Right lung (tissue), 10 donors: ENCODE measurements at places on chromosomes 11 and 22. TPM values are rescaled to one million over a fixed set of nuclear protein-coding genes. Genes with fewer than 3 reads are reported as not detected.
A peak's percentile ranks its signal among the peaks of the same experiment; 100 is the strongest.

The SLC29A2 gene
- polyA plus RNA-seq: 12.0 TPM

DNA sequence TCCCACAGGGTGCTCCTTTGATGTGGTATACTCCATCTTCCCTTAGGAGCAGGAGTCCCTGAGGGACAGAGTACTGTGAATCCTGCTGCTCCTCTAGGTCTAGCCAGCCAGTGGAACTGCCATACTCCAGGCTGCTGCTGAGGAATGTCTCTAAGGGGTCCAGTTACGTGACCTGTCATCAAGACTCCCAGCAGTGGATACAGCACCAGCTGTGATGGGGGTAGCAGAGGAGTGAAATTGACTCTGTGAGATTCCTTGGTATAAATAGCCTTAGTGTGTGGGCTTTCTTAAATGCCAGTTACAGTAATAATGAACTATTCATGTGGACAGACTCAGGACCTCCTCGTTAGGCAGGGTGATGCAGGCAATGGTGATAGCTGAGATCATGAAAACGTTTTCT, 140.4 kb upstream of the LUZP2 start:
- DNase-seq: no peak

GRCh38 chr11:19607656-19608360, 104.8 kb upstream of the NAV2 start:
- no peak for DNase-seq

DNA sequence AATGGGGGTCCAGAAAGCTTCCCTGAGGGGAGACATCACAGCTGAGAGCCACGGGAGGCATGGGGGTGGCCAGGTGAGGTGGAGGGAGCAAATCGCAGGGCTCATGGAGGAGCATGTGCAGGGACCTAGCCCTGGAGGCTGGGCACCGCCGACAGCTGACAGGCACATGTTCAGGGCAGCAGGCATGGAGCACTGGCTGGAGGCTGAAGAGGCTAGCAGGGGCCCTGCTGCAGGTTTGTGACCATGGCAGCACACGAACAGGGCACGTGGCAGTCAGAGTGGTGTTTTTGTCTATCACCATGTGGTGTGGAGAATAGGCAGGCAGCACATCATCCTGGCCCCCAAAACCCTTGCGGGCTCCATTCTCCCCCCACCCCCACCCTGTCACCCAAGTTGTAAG, 10.1 kb upstream of the CDC42EP2 start:
- no peak for DNase-seq

DNA sequence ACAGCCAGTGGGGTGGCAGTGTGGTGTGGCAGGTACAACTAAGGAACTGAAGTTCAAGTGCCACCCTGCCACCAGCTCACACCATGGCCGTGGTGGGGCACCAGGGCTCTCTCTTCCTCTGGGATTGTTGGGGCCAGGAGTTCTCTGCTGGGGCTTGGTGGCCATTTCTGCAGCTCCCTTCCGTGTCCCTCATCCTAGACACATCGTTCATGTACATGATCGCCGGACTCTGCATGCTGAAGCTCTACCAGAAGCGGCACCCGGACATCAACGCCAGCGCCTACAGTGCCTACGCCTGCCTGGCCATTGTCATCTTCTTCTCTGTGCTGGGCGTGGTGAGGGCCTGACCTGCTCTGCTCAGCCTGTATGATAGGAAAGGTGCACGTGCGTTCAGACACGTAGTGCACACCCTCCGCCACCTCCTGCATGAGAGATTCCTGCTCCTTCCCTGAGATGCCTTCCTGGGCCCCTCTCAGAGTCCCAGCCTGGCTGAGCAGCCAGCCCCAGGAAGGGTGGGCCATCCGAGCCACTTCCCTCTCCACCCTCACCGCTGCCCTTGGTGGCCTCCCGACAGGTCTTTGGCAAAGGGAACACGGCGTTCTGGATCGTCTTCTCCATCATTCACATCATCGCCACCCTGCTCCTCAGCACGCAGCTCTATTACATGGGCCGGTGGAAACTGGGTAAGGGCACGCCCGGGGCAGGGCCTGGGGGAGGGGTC, 7.3 kb upstream of the TAGLN start:
- DNase-seq: no peak

DNA sequence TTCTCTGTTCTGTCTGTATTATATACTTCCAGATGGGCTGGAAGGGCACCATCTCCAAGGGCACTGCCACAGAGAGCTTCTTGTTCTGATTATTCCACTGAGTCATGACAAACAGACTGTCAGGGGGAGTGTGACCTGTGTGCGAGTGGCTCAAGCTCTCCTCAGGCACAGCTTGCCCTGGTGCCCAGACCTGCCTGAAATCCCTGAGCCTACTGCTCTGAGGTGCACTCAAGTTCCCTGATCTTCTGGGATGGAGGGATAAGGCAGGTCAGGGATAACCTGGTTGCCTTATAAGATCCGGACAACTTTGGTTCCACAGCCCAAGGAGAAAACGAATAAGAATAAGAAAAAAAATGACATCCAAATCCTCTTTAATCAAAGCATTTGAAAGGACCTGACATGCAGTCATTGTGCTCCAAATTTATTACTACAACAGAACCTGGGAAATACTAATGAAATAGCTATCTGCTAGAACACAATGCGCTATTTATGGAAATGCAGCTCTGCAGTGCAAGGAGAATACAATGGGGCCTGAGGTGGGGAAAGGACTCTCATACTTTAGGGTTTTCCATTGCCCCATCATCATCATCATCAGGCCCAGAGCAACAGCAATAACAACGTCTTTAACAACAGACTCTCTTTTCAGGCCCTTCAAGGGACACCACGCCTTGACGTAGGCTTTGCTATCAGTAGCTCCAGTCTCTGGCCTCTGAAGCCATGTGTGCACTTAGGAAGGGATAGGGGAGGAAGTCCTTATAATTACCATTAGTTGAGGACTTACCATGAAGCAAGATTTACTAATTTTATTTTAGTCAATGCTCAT, 217.1 kb upstream of the KIRREL3 start:
- DNase-seq: no peak

DNA sequence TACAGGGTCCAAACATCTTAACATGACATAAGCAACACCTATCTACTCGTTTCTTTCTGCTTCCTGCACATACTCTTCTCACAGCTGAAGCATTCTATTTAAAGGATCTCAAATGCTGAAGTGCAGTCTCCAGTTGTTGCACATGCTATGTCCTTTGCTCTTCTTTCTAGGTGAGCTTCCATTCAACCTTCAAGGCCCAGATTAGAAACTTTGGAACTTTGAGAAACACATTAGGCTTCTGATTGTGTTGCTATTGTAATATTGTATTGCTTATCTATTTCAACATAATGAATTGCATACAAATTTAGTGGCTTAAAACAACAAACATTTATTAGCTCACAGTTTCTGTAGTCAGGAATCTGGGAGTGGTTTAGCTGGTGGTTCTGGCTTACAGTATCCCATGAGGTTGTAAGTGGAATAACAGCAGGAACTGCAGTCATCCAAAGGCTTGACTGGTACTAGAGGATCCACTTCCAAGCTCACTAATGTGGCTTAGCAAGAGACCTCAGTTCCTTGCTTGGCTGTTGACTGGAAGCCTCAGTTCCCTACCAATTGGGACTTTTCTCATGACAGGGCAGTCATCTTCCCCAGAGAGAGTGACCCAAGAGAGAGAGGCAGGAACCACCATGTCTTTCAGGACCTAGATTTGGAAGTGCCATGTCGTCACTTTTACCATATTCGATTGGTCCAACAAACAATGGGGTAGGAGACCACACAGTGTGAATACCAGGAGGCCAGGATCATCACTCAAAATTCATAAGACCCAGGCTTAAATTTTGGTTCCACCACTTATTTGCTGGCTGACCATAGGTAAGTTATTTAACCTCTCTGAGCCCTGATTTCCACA, 27.2 kb upstream of the RASSF10 start:
- DNase-seq: no peak

DNA sequence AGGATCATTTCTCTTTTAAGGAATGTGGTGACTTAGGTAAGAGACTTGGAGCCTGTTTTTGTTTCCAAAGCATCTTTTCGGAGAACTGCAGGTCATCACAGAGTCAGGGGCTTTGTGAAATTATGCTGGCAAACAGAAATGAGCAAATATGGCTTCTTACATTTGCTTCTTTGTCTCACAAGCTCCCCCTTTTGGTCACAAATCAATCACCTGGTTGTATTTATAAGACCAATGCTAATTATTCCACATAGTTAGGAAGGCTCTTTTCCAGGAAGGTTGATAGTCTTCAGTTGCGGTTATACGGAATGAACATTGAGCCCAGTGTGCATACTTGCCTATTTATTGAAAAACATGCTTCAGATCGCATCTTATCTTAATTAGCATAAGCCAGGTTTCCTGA, 34.6 kb upstream of the CEP126 start:
- DNase-seq: no peak

The SOX10 gene
- 1.2 TPM for polyA plus RNA-seq

The ACRV1 gene
- 1.2 TPM for polyA plus RNA-seq

DNA sequence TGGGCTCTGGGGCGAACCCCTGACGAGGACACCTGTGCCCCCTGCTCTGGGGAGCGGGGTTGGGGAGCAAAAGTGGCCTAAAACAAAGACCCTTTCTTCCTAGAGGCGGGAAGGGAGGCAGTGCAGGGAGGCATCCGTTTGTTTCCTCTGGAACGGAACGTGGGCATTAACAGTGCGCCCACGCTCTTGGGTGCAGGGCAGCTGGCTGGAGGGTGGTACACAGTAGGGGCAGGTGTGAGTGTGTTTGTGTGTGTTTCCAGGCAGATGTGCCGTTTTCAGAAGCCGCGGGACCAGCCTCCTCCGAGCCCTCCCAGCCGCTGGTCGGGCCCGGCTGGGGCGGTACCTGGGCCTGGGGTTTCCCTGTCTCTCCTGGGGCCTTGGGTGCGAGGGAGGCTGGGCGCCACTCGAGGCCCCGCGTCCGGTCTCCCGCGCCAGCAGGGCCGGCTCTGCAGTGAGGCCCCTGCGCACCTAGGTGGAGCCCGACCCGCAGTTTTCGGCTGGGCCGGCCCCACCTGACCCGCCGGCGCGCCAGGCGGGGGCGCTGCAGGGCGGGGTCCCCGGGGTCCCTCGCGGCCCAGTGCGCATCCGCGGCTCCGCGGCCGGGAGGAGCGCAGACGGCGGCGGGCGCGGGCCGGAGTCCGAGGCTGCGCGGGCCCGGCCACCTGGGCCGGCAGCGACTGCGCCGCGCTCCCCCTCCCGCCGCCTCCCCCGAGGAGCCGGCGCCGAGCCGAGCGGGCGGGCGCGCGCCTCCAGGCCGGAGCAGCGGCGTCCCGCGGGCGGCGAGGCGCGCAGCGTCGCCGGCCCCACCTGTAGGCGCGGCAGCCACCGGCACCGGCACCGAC, 1252.7 kb downstream of the BRD1 start:
- DNase-seq: peak; percentile 17

The KIRREL3 gene
- 2.1 TPM for polyA plus RNA-seq

GRCh38 chr11:126491092-126491491, 135.6 kb downstream of the ST3GAL4 start:
- no peak for DNase-seq

- no peak for DNase-seq
Observed at GRCh38 chr11:95344932-95345642, 114.1 kb upstream of the SESN3 start.

DNA sequence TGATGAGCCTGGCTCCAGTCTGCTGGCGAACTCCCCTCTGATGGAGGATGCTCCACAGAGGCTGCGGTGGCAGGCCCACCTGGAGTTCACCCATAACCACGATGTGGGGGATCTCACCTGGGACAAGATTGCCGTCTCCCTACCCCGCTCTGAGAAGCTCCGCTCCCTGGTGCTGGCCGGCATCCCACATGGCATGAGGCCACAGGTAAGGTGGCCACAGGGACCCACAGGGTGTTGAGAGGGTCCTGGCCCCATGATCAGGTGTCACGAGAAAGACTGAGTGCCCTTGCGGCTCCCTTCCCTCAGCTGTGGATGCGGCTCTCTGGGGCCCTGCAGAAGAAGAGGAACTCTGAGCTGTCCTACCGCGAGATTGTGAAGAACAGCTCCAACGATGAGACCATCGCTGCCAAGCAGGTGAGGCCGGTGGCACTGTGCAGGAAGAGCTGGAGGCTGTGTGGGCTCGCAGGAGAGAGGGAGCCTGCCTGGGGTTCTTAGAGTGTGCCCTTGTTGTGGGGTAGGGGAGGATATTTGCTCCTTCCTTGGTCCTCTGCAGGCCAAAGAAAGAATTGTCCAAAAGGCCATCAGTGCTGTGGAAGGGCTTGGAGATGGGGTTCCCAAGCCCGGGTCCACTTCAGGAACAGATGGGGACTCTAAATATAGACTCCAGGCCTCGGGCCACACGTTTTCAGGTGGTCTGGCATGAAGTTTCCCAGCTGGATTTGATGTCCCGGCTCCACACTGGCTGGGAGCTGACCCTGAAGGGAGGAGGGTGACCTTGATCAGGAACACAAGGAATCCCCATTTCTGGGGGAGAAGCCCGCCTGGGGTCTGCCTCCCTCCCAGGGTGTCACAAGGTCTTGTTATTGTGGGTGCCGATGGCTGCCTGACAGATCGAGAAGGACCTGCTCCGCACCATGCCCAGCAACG, 34.1 kb downstream of the SGSM3 start:
- DNase-seq: no peak

- DNase-seq: no peak
Observed at GRCh38 chr11:13479688-13480087, 16.1 kb downstream of the PTH start.

GRCh38 chr11:125262194-125262829, 97.8 kb downstream of the PKNOX2 start:
- no peak for DNase-seq

DNA sequence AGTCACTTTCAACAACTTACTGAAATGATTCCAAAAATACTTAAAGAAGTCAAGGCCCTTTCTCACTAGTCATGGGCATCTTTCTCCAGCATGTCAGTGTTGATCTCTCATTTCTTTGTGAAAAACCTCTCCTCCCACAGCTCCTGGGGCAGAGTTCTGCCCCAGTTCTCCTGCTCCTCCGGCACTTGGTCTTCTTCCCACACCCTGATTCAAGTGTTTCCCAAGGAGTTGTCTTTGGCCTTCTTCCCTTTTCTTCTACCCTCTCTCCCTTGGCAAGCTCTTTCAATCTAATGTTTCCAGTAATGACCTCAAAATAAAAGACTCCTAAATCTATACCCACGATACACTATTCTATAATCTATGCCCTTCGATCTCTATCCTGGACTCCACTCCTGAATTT, 42.1 kb upstream of the CCDC34 start:
- no peak for DNase-seq

GRCh38 chr22:32044913-32045312, 1.9 kb downstream of the SLC5A1 start:
- no peak for DNase-seq

DNA sequence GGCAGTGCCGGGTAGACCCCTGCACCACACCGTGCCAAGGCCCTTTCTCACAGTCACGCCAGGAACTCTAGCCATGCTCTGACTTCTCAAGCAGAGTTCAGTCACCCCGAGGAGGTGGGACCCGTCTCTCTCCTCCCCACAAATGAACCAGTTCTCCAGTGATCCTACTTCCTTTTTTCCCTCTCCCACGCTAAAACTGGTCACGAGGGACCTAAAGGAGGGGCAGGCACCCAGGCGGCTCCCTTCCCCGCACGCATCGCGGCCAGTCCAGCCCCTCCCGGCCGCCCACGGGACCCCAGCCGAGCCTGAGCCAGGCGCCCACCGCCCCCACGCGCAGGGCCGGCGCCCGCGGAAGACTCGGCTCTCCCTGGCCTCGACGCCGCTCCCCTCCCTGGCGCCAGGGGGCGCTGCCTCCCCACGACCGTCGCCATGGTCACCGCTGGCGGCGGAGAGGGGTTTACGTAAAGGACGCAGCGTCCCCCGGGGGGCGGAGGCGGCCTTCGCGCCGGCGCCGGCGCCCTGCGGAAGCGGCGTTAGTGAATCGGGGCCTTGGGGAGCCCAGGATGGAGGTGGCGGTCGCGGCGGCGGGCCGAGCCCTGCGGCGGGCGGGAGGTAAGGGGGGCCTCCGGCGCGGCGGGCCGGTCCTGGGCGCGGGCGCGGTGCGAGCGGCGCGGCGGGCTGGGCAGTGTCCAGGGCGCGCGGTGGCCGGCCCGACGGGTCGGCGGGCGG, at the start of gene DAGLA:
Gene DAGLA (plus strand): TSS at position 499 of the 729 bp plus-strand sequence. CDS start 39,765 bp downstream, outside the sequence.
- DNase-seq: peak; percentile 73
